Thoracic aorta (tissue), 2 donors: ENCODE measurements at places on chromosomes 7 and 10. TPM values are rescaled to one million over a fixed set of nuclear protein-coding genes. Genes with fewer than 3 reads are reported as not detected.

The KLLN gene
- total RNA-seq = 0.14 TPM

The TMEM178B gene
- 0.92 TPM for total RNA-seq

The LAMB4 gene
- not detected for total RNA-seq

The AKR1C8 gene
- not detected for total RNA-seq

The CXCL12 gene
- total RNA-seq = 169 TPM

The NKX6-2 gene
- total RNA-seq = not detected

The MYPN gene
- not detected for total RNA-seq

The ADK gene
- total RNA-seq = 14.4 TPM

The NPC1L1 gene
- total RNA-seq = 0.85 TPM

The IL2RA gene
- total RNA-seq = 21.0 TPM

The JAZF1 gene
- 13.9 TPM for total RNA-seq

The AMZ1 gene
- total RNA-seq = 1.4 TPM

The MCU gene
- total RNA-seq = 24.6 TPM

The LIPK gene
- total RNA-seq = not detected

The SAMD9L gene
- 11.3 TPM for total RNA-seq

The GTPBP10 gene
- 16.2 TPM for total RNA-seq

The EMX2 gene
- total RNA-seq = not detected

The ADCY1 gene
- 0.85 TPM for total RNA-seq

The GRB10 gene
- total RNA-seq = 104 TPM

The WDR86 gene
- total RNA-seq = 8.5 TPM

The FBH1 gene
- 93.7 TPM for total RNA-seq

The PAX4 gene
- not detected for total RNA-seq

The SDK1 gene
- total RNA-seq = 29.2 TPM

The CRPPA gene
- total RNA-seq = 1.4 TPM

The SORCS1 gene
- 0.27 TPM for total RNA-seq

The SLC13A4 gene
- 2.0 TPM for total RNA-seq

The GCK gene
- 1.6 TPM for total RNA-seq

The AKR1C1 gene
- 160 TPM for total RNA-seq

The OLAH gene
- total RNA-seq = not detected

The SGCE gene
- total RNA-seq = 131 TPM

The VAX1 gene
- total RNA-seq = not detected

The SPDYE2 gene
- total RNA-seq = not detected

The CFTR gene
- total RNA-seq = not detected

The MRLN gene
- total RNA-seq = not detected

The PKD2L1 gene
- total RNA-seq = not detected

The GPR85 gene
- 0.68 TPM for total RNA-seq

The OGDHL gene
- total RNA-seq = not detected

The SFTPA1 gene
- total RNA-seq = not detected

The SPDYE1 gene
- not detected for total RNA-seq

The IGFBP3 gene
- 884 TPM for total RNA-seq

The VPS41 gene
- total RNA-seq = 39.1 TPM

The PITX3 gene
- total RNA-seq = not detected

The GDF10 gene
- total RNA-seq = 2.5 TPM

The IL6 gene
- total RNA-seq = 15.7 TPM

The C7orf33 gene
- not detected for total RNA-seq

The CALML3 gene
- total RNA-seq = not detected

The ZPBP gene
- not detected for total RNA-seq

The EIF3A gene
- total RNA-seq = 135 TPM

The TMEM184A gene
- 1.5 TPM for total RNA-seq

The KCP gene
- total RNA-seq = 0.81 TPM

The ARMC10 gene
- total RNA-seq = 49.4 TPM
